ENCODE measurements at places on chromosomes 6 and 20.

DNA sequence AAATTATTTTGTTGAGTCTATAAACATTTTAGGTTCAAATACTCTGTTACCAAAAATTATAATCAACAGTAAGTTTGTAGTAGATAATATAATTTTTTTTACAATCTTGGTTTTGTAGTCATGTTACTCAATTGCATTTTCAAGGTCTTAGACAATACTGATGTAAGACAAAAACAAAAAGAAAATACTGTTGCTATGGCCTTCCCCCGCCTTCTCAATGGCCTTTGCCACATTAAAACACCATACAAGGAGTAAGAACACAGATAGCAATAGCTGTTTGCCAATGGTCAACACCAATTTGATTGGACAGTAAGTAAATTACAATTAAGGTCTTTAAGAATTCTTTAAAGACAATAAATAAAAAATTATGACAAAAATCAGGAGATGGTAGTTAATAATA lies 450.2 kb downstream of the CDC5L start:
- no peak for DNase-seq

- no peak for DNase-seq
Observed at GRCh38 chr6:131199568-131200272, 64.5 kb downstream of the AKAP7 start.

- no peak for DNase-seq
Observed at GRCh38 chr6:21204951-21205350, 388.6 kb upstream of the SOX4 start.

DNA sequence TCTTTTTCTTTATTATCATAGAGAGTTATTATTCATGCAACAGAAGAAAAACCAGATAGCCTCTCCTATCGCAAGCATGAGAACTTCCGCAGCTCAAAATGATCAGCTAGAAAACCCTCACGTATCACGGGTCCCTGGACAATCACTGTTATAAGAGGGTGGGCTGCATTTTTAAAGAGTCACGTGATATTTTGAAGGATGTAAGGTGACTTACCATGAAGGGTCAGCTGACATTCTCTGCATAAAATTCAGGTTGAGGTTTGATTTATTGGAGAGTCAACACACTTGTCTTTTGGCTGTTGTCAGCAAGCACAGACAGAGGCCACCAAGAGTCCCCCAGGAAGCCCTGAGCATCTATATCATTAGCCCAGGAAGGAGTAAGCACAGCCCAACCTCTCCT lies 39.5 kb downstream of the ID4 start:
- no peak for DNase-seq

DNA sequence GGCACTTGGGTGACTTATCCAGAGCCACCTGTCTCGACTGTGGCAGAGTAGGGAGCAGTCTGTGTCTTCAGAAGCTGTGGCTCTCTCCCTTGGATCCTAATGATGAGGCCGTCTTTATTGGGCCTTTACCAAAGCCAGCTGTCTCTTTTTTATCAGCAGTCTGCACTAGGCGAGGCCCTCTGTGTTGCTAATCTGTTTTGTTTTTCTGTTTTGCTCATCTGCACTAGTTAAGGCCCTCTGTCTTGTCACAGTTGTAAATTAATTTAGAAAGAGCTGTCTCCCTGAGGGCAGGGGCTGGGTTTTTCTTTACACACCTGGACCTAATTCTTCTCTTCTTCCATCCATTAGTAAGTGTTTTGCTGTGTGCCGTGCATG lies 45.0 kb downstream of the CDS2 start:
- no peak for DNase-seq

GRCh38 chr6:36241728-36242127 lies 28.1 kb upstream of the PNPLA1 start:
- no peak for DNase-seq

GRCh38 chr20:21714297-21715192 lies 9.1 kb downstream of the PAX1 start:
- DNase-seq: no peak

DNA sequence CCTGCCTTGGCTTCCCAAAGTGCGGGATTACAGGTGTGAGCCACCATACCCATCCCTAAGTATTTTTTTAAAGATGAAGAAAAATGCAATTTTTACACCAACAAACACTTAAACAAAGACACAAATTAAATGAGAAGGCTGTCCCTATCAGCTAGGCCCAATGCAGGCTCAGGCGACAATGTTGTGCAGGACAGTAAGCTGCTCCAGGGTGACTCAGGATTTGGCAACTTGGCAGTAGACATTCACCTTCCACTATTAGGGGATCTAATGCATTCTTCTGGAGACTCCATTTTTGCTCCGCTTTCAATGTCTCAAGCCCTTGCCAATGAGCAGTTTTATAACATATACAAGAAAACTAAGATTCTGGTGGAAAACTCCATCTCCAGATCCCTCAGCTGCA lies 19.7 kb downstream of the NDRG3 start:
- no peak for DNase-seq

DNA sequence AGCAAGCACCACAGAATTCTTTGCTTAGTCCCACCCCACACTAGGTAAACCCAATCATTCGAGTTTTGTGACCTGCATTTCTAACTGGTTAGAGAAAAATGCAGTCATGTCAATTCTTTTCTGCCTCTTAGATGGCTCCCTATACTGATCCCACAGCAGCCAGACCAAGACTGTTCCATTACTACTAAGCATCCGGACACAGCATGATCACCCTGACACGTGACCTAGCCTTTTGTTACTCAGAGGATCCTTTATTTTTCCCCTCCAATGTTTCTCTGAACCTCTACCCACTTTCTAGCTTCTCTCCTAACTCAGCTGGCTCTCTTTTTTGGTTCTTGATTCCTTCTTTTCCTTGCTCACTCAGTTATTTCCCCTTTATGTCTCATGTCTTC lies 87.9 kb downstream of the PDE10A start:
- no peak for DNase-seq

- no peak for DNase-seq
Observed at GRCh38 chr6:35490821-35491557, 5.9 kb downstream of the TEAD3 start.

GRCh38 chr6:158686311-158686710 lies 36.5 kb downstream of the SYTL3 start:
- DNase-seq: no peak
